Activated T-cell treated with anti-CD3 and anti-CD28 coated beads for 1 hour (primary cell): ENCODE measurements at places on chromosomes 6 and 20.
A peak's percentile ranks its signal among the peaks of the same experiment; 100 is the strongest.

DNA sequence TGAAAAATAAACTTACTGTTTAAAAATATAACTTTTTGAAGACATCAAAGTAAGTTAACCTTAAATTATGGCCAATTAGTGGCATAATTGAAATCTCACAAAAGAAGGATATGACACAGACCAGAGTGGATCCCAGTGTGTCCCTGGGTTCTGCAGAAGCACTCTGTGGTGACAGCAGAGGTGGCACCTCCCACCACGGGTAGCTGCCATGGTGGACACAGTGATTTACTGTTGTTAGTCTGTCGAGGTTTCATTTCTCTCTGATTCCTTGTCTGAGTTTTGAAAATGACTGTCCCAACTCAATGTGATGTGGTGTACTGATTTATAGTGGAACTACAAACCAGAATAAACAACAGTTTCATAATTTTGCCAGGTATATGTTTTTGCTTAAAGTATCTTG is 76.5 kb downstream of the TULP4 start:
- DNase-seq = no peak

DNA sequence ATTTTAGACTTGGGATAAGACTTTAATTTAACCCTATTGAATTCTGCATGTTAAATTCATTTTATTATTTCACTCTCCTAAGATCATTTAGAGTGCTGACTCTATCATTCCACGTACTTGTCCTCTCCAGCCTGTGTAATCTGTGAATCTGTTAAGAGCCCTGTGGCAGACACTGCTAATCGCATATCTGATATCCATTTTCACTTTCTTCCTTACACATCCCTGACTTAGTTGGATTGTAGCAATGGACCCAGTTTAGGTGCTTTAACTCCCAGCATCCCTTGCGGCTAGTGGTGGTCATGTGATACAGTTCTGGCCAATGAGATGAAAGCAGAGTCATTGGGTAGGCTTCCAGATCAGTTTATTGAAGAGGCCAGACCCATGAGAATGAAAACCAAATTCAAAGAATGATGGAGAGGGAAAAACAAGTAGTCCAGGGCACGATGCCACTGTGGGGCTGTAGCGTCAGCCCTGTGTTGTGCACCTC is 57.2 kb upstream of the SOX4 start:
- DNase-seq = no peak

GRCh38 chr6:124053315-124053714 is 249.7 kb downstream of the NKAIN2 start:
- no peak for DNase-seq

DNA sequence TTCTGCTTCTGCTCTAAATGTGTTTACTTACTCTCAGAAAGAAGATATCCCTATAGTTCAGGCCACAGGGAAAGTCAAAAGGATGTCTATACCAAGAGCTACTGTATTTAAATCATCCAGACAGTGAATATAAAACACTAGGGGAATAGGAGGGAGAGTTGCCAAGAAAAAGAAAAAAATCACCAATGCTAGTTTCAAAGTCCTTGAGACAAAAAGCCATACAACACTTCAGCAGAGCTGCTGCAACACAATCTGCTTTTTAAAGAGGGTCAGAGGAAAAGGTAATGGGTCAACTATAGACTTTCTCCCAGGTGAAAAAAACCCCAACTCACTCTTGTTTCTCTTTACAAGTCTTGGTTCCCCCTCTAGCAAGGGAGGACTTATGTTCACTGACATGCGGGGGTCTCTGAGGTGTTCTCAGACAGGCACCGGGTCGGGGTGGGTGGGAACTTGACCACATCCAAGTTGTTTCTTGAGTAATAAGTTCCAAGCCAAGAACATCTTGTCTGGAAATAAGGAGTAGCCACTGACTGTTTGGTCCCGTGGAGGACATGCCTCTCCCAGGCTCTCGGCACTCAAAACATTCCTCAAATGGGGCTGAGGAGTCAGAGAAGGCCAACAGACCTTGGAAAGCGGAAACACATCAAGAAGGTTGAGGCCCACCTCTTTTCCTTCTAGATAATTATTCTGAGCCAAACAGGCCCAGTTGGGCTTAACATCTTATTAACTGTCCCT is 47.7 kb downstream of the GJA10 start:
- DNase-seq = no peak

DNA sequence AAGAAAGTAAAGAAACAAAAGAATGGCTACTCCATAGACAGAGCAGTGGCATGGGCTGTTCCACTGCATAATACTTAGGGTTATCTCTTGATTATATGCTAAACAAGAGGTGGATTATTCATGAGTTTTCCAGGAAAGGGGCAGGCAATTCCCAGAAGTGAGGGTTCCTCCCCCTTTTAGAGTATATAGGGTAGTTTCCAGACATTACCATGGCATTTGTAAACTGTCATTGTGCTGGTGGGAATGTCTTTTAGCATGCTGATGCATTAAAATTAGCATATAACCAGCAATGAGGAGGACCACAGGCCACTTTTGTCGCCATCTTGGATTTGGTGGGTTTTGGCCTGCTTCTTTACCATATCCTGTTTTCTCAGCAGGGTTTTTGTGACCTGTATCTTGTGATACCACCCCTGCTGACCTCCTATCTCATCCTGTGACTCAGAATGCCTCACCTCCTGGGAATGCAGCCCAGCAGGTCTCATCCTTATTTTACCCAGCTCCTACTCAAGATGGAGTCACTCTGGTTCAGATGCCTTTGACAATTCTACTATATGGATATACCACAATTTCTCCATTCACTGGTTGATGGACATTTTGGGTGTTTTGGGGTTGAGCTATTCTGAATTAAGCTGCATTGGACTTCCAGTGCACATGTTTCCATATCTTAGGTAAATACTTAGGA is 280.6 kb downstream of the FARS2 start:
- no peak for DNase-seq

DNA sequence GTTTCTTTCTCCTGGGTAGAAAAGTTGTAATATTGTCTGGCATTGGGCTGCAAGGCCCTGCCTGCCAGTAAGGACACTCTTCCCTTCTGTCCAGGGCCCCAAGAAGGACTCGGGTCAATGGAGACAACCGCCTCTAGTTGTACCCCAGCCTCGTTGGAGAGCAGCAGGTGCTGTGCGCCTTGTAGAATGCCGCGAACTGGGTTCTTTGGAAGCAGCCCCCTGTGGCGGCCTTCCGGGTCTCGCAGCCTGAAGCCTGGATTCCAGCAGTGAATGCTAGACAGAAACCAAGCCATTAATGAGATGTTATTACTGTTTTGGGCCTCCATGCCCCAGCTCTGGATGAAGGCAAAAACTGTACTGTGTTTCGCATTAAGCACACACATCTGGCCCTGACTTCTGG is 37.0 kb downstream of the PLCG1 start:
- DNase-seq = no peak

- DNase-seq = no peak
Measured at GRCh38 chr6:30200551-30201281, 12.5 kb downstream of the TRIM26 start.

DNA sequence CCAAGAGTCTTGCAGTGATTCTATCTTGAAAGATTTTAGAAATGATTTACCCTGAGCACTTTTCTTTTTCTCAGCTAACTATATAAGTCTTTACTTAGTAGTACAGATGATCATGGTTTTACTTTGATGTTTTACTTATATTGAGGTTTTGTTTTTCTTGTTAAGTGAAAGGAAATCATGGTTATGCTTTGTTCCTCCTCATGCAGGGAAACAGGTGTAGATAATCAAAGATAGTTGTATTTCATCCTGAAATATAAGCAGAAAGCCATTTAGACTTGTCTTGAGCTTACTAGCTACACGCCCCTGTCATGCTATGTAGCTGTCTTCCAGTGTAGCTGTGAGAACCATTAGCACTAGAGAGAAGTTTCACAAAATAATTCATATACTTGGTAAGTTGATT is 113.9 kb downstream of the HIVEP1 start:
- no peak for DNase-seq

DNA sequence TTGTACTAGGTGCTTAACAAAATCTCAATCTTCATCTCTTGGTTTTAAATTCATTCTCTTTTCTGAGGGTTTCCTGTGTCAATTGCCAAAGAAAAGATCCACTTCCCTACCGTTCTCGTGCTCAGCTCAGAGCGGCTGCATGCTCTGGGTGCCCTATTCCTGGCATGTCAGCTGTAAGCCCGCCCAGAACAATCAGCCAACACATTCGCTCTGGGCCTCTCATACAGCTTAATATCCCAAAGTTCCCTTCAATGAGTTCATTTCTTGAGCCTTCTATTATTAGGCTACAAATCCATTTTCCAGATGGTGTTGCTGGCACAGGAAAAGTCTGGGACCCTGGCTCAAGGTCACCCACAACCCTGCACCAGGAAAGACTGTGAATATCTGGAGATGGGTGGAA is 24.3 kb upstream of the LRFN2 start:
- no peak for DNase-seq

- no peak for DNase-seq
Measured at GRCh38 chr20:22800129-22800528, 215.8 kb upstream of the FOXA2 start.

GRCh38 chr6:4939241-4939640 is 64.6 kb downstream of the RPP40 start:
- no peak for DNase-seq

DNA sequence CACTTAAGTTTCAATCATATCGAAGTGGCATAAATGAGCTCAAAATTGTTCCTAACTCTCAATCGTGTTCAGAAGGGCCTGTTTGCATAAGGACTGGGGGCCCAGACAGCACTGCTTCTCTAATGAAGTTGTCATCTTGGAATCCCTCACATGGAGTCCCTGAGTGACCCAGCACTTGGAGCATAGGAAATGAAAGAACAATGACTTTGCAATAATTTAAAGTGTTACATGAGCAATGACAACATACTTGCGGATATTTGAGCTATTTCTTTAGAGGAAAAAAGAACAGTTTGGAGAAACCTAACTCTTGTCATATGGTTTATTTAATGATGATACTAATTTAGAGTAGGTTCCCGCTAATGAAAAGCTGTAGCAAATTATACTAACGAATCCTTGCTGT is 239.9 kb downstream of the TSHZ2 start:
- DNase-seq = no peak

DNA sequence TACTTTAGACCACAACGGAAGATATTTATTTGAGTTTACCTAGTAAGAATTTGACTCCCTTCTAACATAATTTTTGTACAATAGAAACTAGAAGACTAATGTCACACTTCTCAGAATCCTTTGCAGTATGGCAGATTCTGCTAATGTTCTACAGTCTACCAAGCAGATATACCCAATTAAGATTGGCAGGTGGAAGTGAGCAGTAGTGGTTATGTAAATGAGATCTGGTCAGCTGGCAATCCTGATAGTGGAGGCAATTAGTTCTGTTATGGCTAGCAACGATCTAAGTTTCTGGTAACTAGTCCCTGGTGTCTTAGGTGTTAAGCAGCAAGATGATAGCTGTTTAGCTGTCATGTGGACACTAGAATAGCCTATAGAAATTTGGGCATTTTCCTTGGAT is 101.0 kb downstream of the CENPW start:
- no peak for DNase-seq

- DNase-seq = no peak
Measured at GRCh38 chr20:36434383-36434782, 106.9 kb upstream of the MYL9 start.

GRCh38 chr6:142008781-142009180 is 123.9 kb upstream of the GJE1 start:
- no peak for DNase-seq

- no peak for DNase-seq
Measured at GRCh38 chr6:87799651-87800050, 97.6 kb upstream of the AKIRIN2 start.

GRCh38 chr6:159036673-159037072 is 8.1 kb downstream of the TAGAP start:
- peak; percentile 21 for DNase-seq

- DNase-seq = no peak
Measured at GRCh38 chr6:161227004-161227960, 46.6 kb downstream of the AGPAT4 start.

DNA sequence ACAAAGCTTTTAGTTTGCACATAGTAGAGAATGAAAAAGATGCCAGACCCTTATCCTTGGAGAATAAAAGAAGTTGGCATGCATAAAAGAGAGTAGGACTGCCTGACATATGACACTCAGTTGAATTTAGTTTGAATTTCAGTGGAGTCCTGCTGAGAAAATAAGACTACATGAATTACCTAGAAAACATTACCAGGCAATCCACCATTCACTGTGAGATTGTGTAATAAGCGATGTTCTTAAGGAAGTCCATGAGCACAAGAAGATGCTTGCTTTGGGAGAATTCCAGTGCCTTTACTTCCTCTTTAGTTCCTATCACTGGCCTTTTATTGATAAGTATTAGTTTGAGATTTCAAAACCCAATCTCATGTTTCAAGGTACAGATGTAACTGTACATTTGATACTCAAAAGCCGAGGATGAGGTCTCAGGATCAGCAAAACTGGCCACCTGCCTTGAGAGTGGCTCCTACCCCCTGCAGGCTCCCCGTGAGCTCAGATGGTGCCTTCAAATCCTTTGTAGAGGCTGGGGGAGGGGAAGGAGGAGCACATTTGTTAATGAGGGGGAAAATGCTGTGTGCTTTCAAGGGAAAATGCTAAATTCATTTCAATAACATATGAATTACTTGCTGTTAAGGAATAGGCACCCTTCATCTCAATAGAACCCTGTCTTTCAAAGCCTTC is 11.2 kb upstream of the UNC93A start:
- DNase-seq = no peak

- DNase-seq = no peak
Measured at GRCh38 chr6:52876056-52876787, 33.3 kb downstream of the GSTA3 start.

- DNase-seq = no peak
Measured at GRCh38 chr6:138492871-138493270, 6.4 kb downstream of the NHSL1 start.

DNA sequence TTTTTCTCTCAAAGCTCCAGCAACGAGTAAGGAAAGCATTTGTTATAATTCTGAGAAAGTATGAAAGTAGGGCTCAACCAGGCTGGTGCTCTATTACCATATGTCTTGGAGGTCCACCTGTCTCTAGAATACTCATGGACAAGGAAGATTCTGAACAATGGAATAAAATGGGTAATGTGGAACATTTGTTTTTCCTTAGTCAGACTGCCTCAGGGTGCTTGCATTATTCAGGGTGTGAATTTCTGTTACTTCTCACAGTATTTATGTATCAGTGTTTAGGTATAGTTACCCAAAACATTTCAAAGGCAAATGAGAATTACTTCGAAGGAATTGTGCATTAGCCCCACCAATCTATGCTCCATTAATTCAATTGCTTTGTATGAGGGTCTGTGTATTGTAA is 586.2 kb upstream of the CITED2 start:
- no peak for DNase-seq

DNA sequence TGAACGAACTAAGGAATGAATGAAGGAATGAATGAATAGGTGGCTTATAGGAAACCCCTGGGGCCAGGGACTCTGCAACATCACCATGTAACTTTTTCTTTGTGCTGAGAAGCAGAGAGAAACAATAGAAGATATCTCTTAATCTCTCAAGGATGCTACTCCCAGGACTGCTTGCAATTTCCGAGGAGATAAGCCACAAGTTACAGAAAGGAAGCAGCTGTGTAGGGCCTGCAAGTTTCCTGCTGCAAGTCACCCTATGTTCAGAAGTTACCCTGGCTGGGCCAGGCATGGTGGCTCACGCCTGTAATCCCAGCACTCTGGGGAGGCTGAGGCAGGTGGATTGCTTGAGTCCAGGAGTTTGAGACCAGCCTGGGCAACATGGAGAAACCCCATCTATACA is 7.3 kb upstream of the MAVS start:
- DNase-seq = no peak

GRCh38 chr20:25014816-25015215 is 22.3 kb upstream of the APMAP start:
- no peak for DNase-seq
